Memory B cell (primary cell): ENCODE measurements at places on chromosomes 3 and 15.

DNA sequence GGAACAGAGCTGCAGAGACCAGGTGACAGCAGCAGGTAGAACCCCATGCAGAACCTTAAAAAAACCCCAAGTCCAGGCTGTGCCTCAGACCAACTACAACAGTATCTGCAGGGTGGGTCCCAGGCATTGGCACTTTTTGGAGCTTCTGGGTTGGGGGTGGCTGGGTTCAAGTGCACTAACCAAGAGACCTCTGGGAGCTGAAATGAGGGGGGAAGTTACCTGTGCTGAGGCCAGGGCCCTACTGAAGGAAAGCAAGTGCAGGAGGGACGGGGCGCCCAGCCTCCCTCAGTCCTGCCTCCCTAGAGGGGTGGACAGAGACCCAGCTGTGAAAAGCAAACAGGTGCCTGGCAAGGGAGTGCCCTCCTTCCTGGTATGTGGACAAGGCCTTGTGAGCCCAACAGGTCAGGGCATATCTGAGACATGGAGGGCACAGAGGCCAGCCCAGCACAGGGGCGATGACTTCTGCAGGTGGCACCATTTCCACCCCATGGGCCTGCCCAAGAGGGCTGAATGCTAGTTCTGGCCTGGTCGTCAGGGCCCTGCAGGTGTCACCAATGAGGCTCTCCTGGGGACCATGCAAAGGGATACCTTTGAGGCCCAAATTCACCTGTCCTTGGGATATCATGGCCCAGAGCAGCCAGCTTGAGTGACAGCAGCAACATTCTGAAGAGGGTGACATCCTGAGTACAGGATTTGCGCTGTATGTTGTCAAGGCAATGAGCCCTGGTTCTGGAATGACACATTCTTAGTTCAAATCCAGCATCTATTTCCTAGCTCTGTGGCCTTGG, 18.7 kb downstream of the CTSH start:
- no peak for DNase-seq

GRCh38 chr3:148839805-148840204, 12.2 kb downstream of the CPB1 start:
- DNase-seq: no peak

DNA sequence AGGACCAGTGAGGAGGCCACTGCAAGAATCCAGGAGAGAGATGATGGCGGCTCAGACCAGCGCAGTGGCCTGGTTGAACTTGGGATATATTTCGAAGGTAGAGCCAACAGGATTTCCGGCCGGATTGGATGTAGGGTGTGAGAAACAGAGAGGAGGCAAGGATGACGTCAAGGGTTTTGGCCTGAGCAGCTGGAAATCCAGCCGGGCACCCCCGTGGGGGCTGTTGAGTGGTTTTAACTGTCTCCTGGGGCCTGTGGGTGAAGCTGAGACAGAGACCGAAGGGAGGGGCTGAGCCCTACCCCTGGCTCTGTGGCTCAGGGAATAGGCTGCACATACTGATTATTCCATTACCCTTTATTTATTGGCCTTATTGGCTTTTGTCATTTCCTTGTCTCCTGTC, 45.7 kb downstream of the EXOG start:
- no peak for DNase-seq

- no peak for DNase-seq
These were observed 2.2 kb downstream of the STARD9 start for GRCh38 chr15:42577514-42578031.

DNA sequence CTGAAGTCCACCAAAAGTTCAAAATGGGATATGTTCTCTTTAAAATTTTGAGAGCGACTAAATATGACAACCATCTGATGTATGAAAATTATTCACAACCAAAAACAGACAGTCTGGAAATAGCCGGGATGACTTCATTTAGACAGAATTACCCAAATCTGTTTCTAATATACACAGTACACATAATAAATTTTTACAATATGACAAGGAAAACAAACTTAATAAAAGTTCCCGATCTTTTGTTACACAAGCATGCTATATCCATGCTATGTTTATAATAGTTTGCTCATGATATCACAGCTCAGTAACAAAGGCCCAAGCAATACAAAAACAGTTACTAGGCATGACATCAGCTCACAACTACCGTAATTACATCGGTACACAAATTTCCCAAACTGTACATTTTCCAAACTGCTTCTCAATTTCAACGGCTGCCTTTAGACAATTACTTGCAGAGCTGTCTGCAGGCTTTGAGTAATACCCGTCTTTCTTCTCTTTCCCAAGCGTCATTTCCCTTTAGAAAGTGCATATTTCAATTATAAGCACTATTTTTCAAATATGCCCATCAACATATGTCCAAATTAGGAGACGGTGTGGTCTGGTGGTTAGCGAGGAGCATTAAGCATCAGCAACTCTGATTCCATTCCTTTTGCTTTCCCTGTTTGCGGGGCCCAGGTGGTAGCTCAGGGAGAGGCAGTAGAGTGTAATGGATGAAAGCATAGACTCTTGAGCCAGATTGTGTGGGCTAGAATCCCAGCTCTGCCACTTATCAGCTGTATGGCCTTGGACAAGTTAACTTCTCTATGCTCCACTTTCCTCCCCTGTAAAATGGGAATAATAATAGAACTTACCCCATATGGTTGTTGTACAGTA, 481.2 kb downstream of the FOXP1 start:
- no peak for DNase-seq

GRCh38 chr3:60579734-60580133, 671.5 kb downstream of the FHIT start:
- no peak for DNase-seq

DNA sequence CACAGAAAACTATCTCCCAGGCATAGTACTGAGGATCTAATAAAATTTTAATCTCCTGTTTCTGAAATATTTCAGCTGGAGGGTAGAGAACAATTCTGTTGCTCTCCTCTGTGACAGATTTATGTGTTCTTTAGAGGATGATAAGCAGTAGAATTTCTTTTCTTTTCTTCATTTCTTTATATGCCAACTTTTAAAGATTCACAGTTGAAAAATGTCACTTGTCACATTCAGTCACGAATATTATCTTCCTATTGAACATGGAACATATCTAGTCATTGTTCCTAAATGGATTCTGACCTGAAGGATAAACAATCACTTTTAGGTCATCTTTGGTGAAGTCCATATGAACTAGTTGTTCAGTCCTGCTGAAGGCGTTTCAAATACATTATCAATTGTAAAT, 585.5 kb upstream of the DPPA4 start:
- DNase-seq: no peak

DNA sequence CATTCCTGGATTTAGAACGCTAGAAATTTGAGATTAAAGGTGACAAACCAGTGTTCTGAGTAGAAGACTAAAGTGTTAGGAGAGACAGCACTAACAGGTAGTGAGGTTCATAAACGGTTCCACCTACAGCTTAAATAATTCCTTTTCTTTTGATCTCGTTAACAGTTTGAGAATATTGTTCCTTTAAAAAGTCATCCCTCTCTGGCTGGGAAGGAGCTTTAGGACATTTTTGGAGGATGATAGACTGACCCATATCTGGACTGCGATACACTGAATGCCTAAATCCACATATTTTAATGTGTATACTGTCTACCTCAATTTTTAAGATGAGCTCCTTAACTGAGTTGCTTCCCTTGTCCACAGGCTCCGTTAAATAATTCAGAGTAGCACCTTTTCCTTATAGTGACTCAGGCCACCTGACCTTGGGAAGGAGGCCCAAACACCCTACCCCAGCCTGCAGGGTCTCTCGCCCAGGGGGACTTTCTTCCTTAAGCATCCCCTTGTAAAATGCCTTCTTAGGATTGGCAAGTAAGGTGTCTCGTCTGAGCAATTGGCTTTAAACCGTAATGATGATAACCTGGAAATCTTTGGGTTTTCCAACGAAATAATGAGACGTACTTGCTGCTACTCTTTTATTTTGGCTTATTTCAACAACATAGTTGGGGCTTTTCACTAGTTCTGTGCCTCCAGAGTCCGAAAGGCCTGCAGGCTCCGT, 3.3 kb downstream of the TRIM71 start:
- no peak for DNase-seq

GRCh38 chr3:170179432-170179831, 2.1 kb downstream of the PHC3 start:
- DNase-seq: no peak

- DNase-seq: no peak
These were observed 3.0 kb downstream of the ISL2 start for GRCh38 chr15:76339305-76340197.

DNA sequence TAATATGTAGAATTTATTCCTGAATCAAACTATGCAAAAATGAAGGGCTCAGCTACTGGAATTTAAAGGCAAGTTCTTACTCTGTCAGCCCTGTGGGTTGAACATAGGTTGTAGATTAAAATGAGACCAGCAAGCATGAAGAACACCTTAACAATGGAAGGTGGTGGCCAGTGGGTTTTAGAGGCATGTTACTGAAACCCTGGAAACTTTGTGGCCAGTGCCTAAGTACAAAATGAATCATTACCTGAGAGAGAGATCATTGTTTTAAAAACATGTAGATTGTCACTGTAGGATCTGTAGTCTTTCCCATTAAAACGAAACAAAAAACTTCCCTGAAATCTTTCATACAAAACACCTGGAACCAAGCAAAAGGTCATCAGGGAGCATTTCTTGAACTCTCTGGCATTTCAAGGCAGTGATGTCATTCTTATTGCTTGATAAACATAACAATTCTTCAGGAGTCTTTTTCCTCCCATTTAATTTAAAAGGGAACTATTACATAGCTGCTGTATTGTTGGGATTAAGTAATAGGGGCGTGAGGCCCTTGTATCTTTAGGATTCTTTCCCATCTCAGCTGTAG, 51.8 kb downstream of the TMEM108 start:
- no peak for DNase-seq

- no peak for DNase-seq
These were observed 52.6 kb downstream of the IQCH start for GRCh38 chr15:67307156-67307555.

- DNase-seq: no peak
These were observed 45.5 kb downstream of the LSAMP start for GRCh38 chr3:116399701-116400226.

DNA sequence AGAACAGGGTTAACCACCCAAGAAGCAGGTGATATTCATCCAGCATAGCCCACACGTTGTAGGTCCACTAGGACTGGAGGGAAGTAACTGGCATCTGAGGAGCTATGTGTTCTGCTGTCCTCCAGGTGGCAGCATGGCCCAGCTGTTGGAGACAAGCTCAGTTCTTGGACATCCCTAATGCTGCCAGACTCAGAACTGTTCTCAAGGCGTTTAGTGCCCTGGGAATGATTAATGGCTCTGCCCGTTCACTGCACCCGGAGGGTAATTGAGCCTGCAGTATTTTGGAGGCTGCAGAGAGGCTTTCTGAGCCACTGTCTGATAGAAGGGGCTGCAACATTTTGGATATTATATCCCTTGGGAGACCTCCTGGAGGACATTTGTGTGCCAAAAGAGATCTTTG, 521.3 kb upstream of the SEMA6D start:
- peak; percentile 29 for DNase-seq

GRCh38 chr3:13636186-13636585, 87.3 kb downstream of the FBLN2 start:
- no peak for DNase-seq

DNA sequence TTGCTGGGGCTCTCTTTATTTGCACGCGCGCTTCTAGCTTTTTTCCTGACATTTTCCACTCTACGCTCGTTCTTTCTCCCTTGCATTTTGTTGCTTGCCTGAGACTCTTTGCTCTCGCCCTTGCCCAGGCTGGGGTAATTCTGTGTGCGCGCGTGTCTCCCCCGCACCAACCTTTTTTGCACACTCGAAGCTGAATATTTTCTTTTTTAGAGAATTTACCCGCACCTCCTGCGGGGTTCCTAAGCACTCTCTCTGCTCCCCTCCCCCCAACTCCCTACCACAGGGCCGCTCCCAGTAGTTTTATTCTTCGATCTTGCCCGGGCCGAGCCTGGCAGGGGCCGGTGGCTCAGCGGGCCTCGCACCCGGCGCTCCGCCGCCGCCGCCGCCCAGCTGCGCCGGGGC, 732 bp downstream of the FAM43A start:
- no peak for DNase-seq

DNA sequence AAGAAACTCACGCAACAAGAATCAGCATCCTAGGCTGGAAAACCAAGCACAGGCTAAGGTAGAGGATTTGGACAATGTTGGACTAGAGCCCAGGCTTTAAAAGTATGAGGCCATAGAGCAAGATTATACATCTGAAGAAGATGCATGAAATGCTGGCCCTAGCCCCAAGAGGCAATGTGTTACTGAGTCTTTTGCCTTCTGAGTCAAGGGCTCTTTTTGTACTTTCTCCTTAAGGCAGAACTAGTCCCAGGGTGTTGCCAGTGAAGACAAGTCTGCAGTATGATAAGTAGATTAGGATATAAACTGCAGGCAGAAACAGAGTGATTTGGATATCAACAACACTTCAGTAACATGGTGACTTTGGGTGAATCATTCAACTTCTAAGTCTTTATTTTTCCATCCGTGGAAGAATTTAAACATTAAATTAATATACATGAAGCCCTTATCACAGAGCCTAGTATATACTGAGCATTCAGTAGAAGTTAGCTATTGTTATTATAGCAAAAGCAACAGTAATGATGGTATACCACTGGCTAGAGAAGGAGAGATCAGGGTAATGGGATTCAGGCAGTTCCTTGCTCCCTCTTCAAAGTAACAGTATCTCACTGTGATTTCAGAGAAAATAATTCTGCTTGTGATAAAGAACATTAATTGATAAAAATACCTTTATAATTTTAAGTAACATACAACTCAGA, 99.9 kb upstream of the MLF1 start:
- no peak for DNase-seq

DNA sequence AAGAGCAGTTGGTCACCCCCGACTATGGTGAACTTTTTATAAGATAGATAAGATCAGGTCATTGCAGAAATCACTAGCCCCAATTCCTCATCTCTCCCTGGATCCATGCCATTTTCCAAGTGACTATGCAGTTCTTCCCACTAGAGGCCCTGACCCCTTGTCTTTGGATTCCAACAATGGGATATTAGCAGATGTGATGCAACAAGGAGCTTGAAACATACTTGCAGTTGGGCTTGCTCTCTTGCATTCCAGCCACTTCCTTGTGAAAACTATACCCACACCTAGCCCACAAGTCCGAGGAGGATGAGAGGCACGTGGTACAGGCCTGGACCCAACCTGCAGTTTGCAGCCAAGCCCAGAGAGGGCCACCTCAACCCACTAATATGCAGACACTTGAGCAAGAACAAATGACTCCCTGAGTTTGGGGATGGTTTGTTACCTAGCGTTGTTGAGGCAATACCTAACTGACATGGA, 60.6 kb downstream of the SUCLG2 start:
- DNase-seq: no peak

GRCh38 chr3:120730576-120731542, 11.5 kb downstream of the RABL3 start:
- DNase-seq: no peak

- DNase-seq: no peak
These were observed 135.6 kb downstream of the DUT start for GRCh38 chr15:48466820-48467219.

DNA sequence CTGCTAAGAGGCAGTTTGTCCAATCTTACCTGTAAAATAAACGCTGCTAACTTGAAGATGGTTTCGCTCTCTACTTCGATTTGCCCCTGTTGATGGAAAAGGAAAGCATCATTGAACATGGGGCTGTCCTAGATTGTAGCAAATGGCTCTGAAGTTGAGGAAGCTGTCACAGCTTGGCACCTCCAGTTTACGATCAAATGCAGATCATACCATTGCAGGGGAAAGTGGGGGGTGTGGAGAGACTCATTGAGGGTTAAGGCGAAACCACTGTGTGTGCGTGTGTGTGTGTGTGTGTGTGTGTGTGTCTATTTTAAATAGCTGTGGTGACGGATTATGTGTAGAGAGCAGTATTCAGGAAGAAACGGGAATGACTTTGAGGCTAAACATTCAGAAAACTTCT, 127.6 kb upstream of the LMOD3 start:
- no peak for DNase-seq
